ENCODE measurements at places on chromosomes 5 and 9. TPM values are rescaled to one million over a fixed set of nuclear protein-coding genes. Genes with fewer than 3 reads are reported as not detected.
A peak's percentile ranks its signal among the peaks of the same experiment; 100 is the strongest.

The PCDHB12 gene
- 1.6 TPM for total RNA-seq

The ZNG1F gene
- total RNA-seq, result 12.1 TPM

The N4BP3 gene
- 6.9 TPM for total RNA-seq

The ARAP3 gene
- total RNA-seq, result 22.8 TPM

The CHSY3 gene
- 1.1 TPM for total RNA-seq

The PHYHD1 gene
- total RNA-seq, result not detected

GRCh38 chr5:9160747-9161146 is 385.1 kb downstream of the SEMA5A start:
- H3K4me3 ChIP-seq, result no peak overlapping the region
- no peaks in the 10 kb centered on the region for H3K27me3 ChIP-seq
- H3K27ac ChIP-seq, result no peak overlapping the region
- DNase-seq, result no peak

GRCh38 chr9:110809038-110809595 is 140.5 kb downstream of the MUSK start:
- H3K4me1 ChIP-seq, result peaks cover 19% of the 10 kb centered on the region
- H3K27ac ChIP-seq, result no peak overlapping the region
- H3K4me3 ChIP-seq, result no peak overlapping the region
- peaks cover 4% of the 10 kb centered on the region for H3K36me3 ChIP-seq
- no peak for DNase-seq

- no peaks in the 10 kb centered on the region for H3K4me1 ChIP-seq
- no peaks in the 10 kb centered on the region for H3K27me3 ChIP-seq
- peak overlapping the region; percentile 50 for H3K27ac ChIP-seq
- no peak for DNase-seq
These were observed 7.0 kb downstream of the NSMF start for GRCh38 chr9:137452006-137452760.

GRCh38 chr5:372996-373709 is 51.6 kb downstream of the AHRR start:
- H3K27ac ChIP-seq, result no peak overlapping the region
- peaks cover 9% of the 10 kb centered on the region for H3K4me1 ChIP-seq
- H3K27me3 ChIP-seq, result no peaks in the 10 kb centered on the region
- no peaks in the 10 kb centered on the region for H3K36me3 ChIP-seq

GRCh38 chr9:122116040-122116439 is 22.9 kb upstream of the TTLL11 start:
- no peak for DNase-seq
- no peak overlapping the region for H3K4me3 ChIP-seq
- H3K27me3 ChIP-seq, result peaks cover 46% of the 10 kb centered on the region

GRCh38 chr5:83169571-83170337 is 92.4 kb downstream of the XRCC4 start:
- no peak for DNase-seq
- H3K36me3 ChIP-seq, result no peaks in the 10 kb centered on the region
- no peak overlapping the region for H3K27ac ChIP-seq
- H3K4me3 ChIP-seq, result no peak overlapping the region
- no peaks in the 10 kb centered on the region for H3K4me1 ChIP-seq

DNA sequence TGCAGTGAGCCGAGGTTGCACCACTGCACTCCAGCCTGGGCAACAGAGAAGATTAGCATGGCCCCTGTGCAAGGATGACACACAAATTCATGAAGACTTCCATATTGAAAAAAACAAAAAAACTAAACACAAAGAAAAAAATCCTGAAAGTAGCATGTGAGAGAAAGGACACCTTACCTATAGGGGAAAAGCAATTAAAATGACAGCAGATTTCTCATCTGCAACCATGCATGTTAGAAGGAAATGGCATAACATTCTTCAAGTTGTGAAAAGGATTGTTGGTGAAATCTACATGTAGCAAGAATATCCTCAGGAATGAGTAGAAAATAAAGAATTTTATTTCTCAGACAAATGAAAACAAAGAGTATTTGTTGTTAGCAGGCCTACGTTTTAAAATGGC is 13.4 kb upstream of the ZNF169 start:
- no peak overlapping the region for H3K27ac ChIP-seq
- H3K4me3 ChIP-seq, result no peak overlapping the region
- no peaks in the 10 kb centered on the region for H3K27me3 ChIP-seq
- no peaks in the 10 kb centered on the region for H3K4me1 ChIP-seq

GRCh38 chr9:136122425-136123383 is 4.0 kb upstream of the TMEM250 start:
- DNase-seq, result peak; percentile 74
- peaks cover 34% of the 10 kb centered on the region for H3K27me3 ChIP-seq
- no peak overlapping the region for H3K27ac ChIP-seq
- peaks cover 8% of the 10 kb centered on the region for H3K36me3 ChIP-seq
- no peak overlapping the region for H3K4me3 ChIP-seq

DNA sequence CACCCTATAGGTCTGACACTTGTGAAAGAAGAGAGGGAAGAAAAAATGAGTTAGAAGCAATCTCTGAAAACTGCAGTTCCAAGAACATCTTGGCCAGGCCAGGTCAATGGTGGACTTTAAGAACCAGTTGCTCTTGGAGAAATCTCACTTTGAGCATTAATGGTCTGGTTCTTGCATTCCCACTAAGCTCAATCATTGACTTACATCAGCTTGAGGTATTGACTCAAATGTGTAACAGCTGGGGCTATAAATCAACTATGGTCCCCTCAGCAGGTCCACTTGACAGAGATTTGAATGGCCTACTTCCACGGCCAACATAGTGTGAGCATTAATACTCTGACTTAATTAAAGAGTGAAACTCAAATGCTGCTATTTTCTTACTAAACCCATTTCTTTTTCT is 357.8 kb upstream of the RGMB start:
- no peaks in the 10 kb centered on the region for H3K27me3 ChIP-seq
- DNase-seq, result no peak
- H3K27ac ChIP-seq, result no peak overlapping the region

- peak overlapping the region; percentile 70 for H3K4me3 ChIP-seq
- H3K27ac ChIP-seq, result no peak overlapping the region
- H3K36me3 ChIP-seq, result no peaks in the 10 kb centered on the region
- H3K27me3 ChIP-seq, result peaks cover 65% of the 10 kb centered on the region
- no peak for DNase-seq
These were observed 118.4 kb upstream of the PRSS3 start for GRCh38 chr9:33676746-33677505.

- H3K36me3 ChIP-seq, result no peaks in the 10 kb centered on the region
- peak overlapping the region; percentile 83 for H3K27ac ChIP-seq
- no peak overlapping the region for H3K4me3 ChIP-seq
- H3K27me3 ChIP-seq, result no peaks in the 10 kb centered on the region
- no peaks in the 10 kb centered on the region for H3K4me1 ChIP-seq
These were observed 91.9 kb downstream of the FEM1C start for GRCh38 chr5:115452536-115453235.

GRCh38 chr5:14171621-14172020 is 28.5 kb downstream of the TRIO start:
- H3K4me3 ChIP-seq, result no peak overlapping the region
- H3K27ac ChIP-seq, result no peak overlapping the region
- no peaks in the 10 kb centered on the region for H3K27me3 ChIP-seq
- no peak for DNase-seq
- peaks cover 69% of the 10 kb centered on the region for H3K4me1 ChIP-seq
- H3K36me3 ChIP-seq, result no peaks in the 10 kb centered on the region

DNA sequence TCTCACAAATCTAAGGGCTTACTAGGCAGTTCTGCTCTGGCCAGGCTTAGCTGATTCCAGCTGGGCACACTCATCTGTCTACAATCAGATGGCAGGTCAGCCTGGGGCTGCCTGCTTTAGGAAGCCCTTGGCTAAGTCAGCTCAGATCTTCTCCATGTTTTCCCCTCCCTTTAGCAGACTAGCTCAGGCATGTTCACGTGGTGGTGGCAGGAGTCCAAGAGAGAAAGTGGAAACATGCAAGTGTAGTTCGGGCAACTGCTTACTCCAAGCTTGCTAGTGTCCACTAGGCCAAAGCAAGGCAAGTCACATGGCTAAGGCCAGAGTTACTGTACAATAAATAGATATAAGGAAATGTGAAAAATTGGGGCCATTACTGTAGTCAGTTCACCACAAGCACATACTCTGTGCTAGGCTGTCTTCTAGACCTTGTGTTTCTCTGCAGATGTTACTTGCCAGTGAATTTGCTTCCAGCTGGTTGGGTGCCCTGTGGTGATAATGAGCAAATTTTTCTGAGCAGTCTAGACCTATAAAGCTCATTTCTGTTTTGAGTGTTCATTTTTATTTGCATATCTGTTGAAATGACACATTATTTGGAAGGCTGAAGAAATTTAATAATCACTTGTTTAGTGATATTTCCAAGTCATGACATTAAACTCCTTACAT is 38.3 kb downstream of the RECK start:
- H3K4me1 ChIP-seq, result no peaks in the 10 kb centered on the region
- DNase-seq, result no peak
- H3K27ac ChIP-seq, result no peak overlapping the region
- H3K4me3 ChIP-seq, result no peak overlapping the region

- no peaks in the 10 kb centered on the region for H3K27me3 ChIP-seq
- H3K36me3 ChIP-seq, result peaks cover 48% of the 10 kb centered on the region
- peaks cover 62% of the 10 kb centered on the region for H3K4me1 ChIP-seq
- no peak for DNase-seq
These were observed 716 bp downstream of the TMEM171 start for GRCh38 chr5:73121119-73121463.

- H3K27me3 ChIP-seq, result no peaks in the 10 kb centered on the region
- H3K4me1 ChIP-seq, result no peaks in the 10 kb centered on the region
- H3K27ac ChIP-seq, result no peak overlapping the region
- DNase-seq, result no peak
- peaks cover 5% of the 10 kb centered on the region for H3K36me3 ChIP-seq
These were observed 128.1 kb downstream of the CPLANE1 start for GRCh38 chr5:37121027-37121426.

Measured in Calu3 (cell line).